Neural crest cell (in vitro differentiated cells): ENCODE measurements at places on chromosomes 3 and 15. TPM values are rescaled to one million over a fixed set of nuclear protein-coding genes. Genes with fewer than 3 reads are reported as not detected.

The CLEC3B gene
- not detected in 2 replicates for total RNA-seq

The RTP4 gene
- total RNA-seq: not detected in 2 replicates

The TIMMDC1 gene
- total RNA-seq: 94.2 and 98.2 TPM in 2 replicates

The ASB14 gene
- total RNA-seq: not detected in 2 replicates

The ITIH4 gene
- 6.3 and 8.6 TPM in 2 replicates for total RNA-seq

GRCh38 chr3:106299300-106300098 is 430.7 kb upstream of the CBLB start:
- no peak for DNase-seq

GRCh38 chr3:123481722-123482457 is 33.0 kb upstream of the ADCY5 start:
- no peak for DNase-seq

DNA sequence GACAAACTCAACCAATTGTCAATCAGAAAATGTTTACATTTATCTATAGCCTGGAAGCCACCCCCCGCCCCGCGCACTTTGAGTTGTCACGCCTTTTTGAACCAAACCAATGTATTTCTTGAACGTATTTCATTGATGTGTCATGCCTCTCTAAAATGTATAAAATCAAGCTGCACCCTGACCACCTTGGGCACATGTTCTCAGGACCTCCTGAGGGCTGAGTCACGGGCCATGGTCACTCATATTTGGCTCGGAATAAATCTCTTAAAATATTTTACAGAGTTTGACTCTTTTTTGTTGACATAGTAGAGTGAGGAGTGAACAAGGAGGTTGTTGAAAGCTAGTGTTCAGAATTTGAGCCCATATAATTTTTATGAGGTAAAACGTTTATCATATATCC is 6.5 kb downstream of the MCTP2 start:
- no peak for DNase-seq

- DNase-seq: no peak
Measured at GRCh38 chr15:51758645-51759044, 7.2 kb downstream of the TMOD2 start.

DNA sequence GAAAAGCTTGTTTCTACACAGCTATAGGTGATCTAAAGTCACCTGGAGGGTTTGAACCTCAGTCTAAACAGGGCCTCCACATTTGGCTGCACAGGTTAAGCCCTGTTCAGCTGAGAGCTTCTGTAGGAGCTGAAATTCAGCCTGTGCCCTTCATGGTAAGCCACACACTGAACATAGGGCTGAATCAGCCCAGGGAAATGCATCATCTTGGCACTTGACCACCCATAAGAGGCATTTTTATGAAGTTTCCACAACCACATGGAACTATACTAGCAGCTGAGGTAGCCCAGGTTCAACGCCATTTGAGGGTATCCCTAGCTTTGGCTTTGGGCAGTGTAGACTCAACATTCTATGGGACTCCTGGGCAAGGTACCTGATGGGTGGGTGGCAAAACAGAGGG is 126.8 kb downstream of the FAM174B start:
- DNase-seq: no peak

DNA sequence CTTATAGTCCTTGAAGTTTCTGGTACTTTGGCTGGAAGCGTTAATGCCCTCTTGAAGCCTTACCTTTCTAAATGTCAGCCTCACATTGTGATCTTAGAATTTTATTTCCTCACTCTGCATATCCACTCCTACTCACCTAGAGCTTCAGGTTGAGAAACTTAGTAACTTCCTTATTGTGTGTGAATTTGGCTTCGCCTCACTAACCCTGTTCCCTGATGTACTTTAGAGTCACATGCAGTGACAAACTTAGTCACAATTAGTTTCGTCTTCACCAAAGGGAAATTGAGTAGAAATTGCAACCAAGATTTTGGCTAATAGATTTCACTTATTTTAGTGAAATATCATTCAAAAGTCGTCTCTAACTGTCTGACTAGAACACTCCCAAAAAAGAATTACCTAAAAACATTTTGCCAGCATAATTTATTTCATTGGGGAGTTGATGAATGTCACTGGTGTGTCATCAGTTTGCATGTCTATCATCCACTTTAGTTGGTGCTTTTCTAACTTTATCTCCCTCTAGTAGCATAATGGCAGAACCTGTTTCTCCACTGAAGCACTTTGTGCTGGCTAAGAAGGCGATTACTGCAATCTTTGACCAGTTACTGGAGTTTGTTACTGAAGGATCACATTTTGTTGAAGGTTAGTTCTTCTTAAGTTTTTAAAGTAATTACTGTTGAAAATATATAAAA is 960 bp downstream of the MFN1 start:
- DNase-seq: no peak

- no peak for DNase-seq
Measured at GRCh38 chr3:87509401-87509800, 233.0 kb upstream of the POU1F1 start.

DNA sequence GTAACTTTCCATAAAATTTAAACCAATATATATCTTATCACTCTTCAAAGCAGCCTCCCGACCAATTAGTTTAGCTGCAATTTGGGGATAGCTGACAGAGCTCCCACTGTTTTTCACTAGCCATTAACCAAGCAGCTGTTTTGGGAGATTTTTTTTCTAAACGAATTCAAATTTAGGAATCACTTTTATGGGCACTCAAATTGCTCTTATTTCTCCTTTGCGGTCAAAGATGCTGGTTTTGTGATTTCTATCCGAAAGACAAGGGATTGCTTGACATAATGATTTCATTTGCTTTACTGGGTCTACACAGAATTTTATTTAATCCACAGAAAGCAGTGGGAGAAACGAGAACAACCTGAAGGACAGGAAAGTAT is 505.7 kb upstream of the IL12A start:
- no peak for DNase-seq

- no peak for DNase-seq
Measured at GRCh38 chr3:53880396-53881345, 1.3 kb downstream of the ACTR8 start.

DNA sequence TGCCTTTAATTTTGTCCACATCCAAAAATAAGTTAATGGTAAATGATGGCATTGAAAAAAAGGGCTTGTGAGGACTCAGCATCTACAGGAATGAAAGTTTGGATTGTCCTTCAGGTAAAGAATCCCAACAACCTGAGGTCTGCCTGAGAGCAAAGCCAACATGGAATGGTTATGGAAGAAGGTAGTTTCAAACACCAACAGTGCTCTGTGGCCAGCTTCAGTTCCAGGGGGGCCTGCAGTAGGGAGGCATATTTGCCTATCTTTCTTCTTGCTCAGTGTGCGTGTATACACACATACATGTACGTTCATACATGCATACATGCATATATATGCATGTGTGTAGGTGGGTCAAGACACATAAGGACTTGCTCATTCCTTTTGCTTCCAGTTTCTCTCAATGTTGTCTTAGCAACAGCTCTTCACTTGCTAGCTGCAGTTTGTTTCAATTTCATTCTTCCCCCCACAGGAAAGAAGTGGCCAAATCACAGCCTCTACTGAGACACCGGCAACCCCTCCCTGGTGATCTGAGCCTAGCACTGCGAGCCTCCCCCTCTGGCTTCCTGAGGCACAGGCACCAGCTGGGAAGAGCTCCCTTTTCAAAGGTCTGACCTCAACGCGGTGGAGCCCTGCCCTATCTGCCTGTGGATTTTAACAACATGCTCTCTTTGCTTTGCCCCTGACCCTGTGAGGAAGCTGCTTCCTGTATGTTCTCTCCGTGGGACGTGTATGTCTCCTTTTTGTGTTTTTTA is 146.2 kb downstream of the KLF13 start:
- no peak for DNase-seq
